ENCODE measurements at places on chromosomes 12 and 14.

DNA sequence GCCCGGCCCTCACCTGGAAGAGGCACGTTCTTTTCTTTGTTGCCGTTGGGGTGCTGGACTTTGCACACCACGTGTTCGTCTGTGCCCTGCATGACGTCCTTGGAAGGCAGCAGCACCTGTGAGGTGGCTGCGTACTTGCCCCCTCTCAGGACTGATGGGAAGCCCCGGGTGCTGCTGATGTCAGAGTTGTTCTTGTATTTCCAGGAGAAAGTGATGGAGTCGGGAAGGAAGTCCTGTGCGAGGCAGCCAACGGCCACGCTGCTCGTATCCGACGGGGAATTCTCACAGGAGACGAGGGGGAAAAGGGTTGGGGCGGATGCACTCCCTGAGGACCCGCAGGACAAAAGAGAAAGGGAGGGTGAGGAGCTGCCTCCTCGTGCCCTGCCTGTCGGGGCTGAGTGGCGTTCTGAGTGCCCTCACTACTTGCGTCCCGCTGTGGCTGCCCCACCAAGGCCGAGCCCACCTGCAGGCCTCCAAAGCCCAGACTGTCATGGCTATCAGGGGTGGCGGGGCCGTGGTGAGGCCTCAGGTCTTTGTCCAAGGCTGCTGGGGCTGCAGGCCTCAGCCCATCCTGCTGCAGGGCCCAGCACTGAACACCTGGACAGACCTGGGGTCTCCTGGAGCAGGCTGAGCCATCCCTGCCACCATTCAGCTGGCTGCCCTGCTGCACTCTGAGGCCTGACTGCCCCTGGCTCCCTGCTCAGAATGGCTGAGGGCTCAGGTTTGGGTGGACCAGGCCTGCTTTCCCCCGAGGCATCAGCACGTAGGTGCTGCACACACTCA is 329.7 kb downstream of the TMEM121 start:
- no peak for DNase-seq

- DNase-seq, result no peak
Measured at GRCh38 chr14:105500036-105500725, 9.1 kb downstream of the TEDC1 start.

DNA sequence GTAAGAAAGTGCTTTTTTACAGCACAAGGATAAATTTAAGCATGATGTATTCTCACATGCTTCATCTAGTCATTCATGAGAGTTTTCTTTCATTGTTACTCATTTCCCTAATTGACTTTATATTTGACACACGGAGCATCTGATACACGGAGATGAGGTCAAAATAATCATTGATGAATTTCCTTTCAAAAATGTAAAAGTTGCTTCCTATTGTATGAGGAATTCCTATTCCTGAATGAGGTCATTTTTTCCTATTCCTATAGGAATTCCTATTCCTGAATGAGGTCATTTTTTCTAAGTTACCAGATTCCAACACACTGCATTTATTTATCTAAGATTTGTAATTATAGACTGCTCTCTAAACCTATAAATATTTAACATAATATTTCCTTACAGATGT is 316.7 kb upstream of the KITLG start:
- DNase-seq, result no peak

DNA sequence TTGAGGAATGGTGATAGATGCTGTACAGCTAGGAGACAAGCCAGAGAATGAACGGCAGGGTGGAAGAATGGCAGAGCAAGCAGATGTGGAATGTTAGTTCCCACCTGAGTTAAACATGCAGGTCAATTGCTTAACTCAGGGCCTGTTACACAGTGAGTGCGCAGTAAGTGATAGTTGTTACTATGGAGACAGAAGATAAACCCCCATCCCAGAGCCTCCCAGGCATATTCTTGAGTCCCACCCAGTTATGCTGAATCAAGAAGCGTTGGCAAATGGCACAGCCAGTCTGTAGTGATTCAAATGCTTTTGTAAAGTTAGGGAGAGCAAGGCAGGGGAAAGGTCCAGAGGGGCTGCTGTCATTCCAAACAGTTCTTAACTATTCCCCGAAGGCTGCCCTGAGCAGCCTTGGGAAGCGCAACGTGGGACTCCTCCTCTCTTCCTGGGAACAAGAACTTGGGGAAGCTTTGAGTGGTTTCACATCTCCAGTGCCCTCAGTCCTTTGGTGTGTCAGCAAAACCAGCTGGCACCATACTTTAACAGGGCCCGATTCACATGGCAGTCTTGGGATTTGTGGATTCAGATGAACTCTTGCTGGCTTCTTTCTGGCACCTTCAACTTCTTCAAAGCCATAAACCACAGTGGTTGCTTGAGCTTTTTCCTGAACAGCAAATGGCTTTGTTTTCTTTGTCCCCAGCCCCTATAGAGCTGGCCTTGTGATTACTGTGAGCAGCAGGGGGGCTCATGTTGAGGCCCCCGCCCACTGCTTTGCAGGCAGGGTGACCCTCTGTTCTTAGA is 66.4 kb downstream of the PPM1A start:
- no peak for DNase-seq

- no peak for DNase-seq
Measured at GRCh38 chr14:52310541-52310940, 3.6 kb upstream of the PTGER2 start.
